ENCODE measurements at places on chromosomes 12 and 14.
A peak's percentile ranks its signal among the peaks of the same experiment; 100 is the strongest.

- no peak for DNase-seq
- no peak overlapping the region for H3K4me3 ChIP-seq
- H3K36me3 ChIP-seq, result no peaks in the 10 kb centered on the region
- peaks cover 22% of the 10 kb centered on the region for H3K27me3 ChIP-seq
- no peak overlapping the region for H3K27ac ChIP-seq
- no peaks in the 10 kb centered on the region for H3K4me1 ChIP-seq
Measured at GRCh38 chr12:52210186-52210924, 18.5 kb upstream of the KRT80 start.

GRCh38 chr14:65002586-65003210, 16.0 kb downstream of the FNTB start:
- DNase-seq, result no peak
- no peaks in the 10 kb centered on the region for H3K27me3 ChIP-seq
- peaks cover 3% of the 10 kb centered on the region for H3K36me3 ChIP-seq
- H3K27ac ChIP-seq, result peak overlapping the region; percentile 63
- peak overlapping the region; percentile 34 for H3K4me3 ChIP-seq

- H3K4me3 ChIP-seq, result no peak overlapping the region
- H3K27me3 ChIP-seq, result peaks cover 16% of the 10 kb centered on the region
- no peak for DNase-seq
- H3K4me1 ChIP-seq, result no peaks in the 10 kb centered on the region
- no peaks in the 10 kb centered on the region for H3K36me3 ChIP-seq
Measured at GRCh38 chr14:32023540-32023939, 53.6 kb upstream of the ARHGAP5 start.

GRCh38 chr12:11228296-11228879, 41.1 kb downstream of the PRB3 start:
- no peaks in the 10 kb centered on the region for H3K27me3 ChIP-seq
- H3K36me3 ChIP-seq, result no peaks in the 10 kb centered on the region

GRCh38 chr14:53391156-53391555, 238.0 kb upstream of the DDHD1 start:
- no peaks in the 10 kb centered on the region for H3K27me3 ChIP-seq
- H3K36me3 ChIP-seq, result peaks cover 4% of the 10 kb centered on the region
- no peaks in the 10 kb centered on the region for H3K4me1 ChIP-seq
- no peak overlapping the region for H3K4me3 ChIP-seq

GRCh38 chr12:132408626-132409494, 79.5 kb upstream of the GALNT9 start:
- no peaks in the 10 kb centered on the region for H3K4me1 ChIP-seq
- H3K27ac ChIP-seq, result no peak overlapping the region

DNA sequence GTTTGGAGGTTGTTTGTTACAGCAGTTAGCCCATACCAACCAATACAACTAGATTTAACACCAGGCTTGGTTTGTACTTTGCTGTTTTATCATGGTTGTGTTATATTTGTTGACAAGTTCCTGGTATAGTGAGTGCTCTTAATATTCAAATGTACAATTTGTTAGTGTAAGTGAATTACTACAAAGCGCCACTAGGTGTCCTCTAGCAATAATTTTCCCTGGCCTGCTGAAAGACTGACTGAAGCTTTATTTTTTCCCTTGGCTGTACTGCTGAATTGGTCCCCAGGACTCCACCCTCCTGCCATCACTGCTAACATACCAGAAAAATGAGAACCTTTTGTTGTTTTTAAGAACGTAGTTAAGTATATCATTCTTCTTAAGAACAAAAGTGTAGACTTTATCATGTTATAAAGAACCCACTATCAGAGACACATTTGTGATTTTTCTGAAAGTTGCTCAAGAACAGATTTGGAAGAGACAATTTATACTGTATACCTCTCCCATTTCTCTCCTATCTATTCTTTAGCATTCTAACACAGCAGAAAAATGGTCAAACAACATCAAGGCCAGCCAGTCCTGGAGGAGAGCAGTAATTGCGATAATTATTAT, 75.3 kb upstream of the FAR2 start:
- no peak overlapping the region for H3K4me3 ChIP-seq
- no peaks in the 10 kb centered on the region for H3K4me1 ChIP-seq
- DNase-seq, result peak; percentile 15
- H3K27me3 ChIP-seq, result peaks cover 21% of the 10 kb centered on the region
- no peak overlapping the region for H3K27ac ChIP-seq

DNA sequence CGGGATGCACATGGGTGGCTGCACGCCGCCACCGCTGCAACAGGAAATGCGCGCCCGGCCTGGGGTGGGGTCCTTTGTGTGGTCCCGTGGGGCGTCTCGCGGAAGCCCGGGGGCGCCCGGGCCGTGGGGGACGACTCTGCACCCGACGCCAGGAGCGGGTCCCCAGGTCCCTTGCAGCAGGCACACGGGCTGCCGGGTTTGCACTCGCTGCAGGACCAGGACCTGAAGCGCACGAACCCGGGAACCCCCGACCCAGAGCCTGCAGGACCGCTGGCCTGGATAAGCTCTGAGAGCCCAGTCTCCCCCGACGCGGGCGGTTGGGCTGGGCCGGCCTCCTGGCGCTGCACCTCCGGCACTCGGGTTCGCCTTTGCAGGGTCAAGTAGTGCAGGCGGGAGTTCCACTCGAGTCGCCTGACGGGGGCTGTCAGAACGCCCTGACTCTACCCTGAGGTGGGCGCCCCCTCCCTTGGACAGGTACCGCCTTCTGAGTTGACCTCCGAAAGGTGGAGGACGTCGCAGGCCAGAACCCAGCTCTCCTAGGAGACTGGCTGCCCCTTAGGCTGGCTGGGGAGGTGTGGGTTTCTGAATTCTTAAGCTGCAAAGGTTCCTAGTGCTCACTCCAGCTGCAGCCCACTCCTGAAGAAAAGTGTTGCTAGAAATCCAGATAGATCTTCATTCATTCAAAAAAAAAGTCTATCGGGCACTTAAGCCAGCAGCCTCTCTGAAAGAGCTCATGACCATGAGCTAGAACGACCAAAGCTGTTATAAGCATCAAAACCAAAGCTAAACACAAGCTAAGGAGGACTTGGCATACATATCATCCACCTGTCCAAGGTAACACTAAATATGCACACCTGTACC, 68.0 kb downstream of the RNF34 start:
- DNase-seq, result no peak
- no peaks in the 10 kb centered on the region for H3K27me3 ChIP-seq

- no peak overlapping the region for H3K27ac ChIP-seq
- no peak overlapping the region for H3K4me3 ChIP-seq
- peaks cover 7% of the 10 kb centered on the region for H3K27me3 ChIP-seq
Measured at GRCh38 chr12:64054079-64054520, 168.0 kb downstream of the KICS2 start.

DNA sequence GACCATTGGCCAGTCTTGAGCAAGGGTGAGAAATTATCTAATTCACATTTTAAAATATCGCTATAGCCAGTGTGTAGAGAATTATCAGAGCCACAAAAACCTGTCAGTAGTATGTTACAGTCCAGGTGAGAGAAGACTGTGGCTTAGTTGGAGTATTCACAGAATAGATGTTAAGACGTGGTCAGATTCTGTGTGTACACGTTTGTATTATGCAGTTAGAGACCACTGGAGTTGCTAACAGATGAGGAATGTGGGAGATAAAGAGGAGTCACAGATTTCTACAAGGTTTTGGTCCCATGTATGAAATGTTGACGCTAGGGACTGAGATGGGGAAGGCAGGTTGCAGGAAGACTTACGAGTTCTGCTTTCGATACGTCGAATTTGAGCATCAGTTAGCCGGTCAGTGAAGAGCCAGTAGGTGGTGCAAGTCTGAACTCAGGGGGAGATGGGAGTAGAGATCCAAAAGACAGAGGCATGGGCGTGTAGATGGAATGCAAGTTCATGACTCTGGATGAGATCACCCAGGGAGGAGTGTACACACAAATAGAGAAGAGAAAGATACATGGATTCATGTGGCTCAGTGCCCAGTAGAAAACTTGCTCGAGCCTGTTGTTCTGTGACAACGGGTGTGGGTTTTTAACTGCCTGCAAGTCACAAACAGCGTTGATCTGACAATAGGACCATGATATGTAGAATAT, 114.8 kb upstream of the FLRT2 start:
- no peak overlapping the region for H3K27ac ChIP-seq
- no peaks in the 10 kb centered on the region for H3K4me1 ChIP-seq
- H3K4me3 ChIP-seq, result no peak overlapping the region
- no peaks in the 10 kb centered on the region for H3K27me3 ChIP-seq
- DNase-seq, result no peak

GRCh38 chr12:71108355-71108754, 49.4 kb downstream of the TSPAN8 start:
- H3K4me1 ChIP-seq, result no peaks in the 10 kb centered on the region
- no peak overlapping the region for H3K4me3 ChIP-seq
- H3K36me3 ChIP-seq, result no peaks in the 10 kb centered on the region
- H3K27me3 ChIP-seq, result no peaks in the 10 kb centered on the region
- no peak for DNase-seq

- peak overlapping the region; percentile 19 for H3K27ac ChIP-seq
- H3K27me3 ChIP-seq, result no peaks in the 10 kb centered on the region
- no peak for DNase-seq
- no peak overlapping the region for H3K4me3 ChIP-seq
- H3K36me3 ChIP-seq, result peaks cover 13% of the 10 kb centered on the region
Measured at GRCh38 chr14:90409209-90409730, 12.4 kb downstream of the CALM1 start.

- H3K4me3 ChIP-seq, result no peak overlapping the region
- no peak overlapping the region for H3K27ac ChIP-seq
- peaks cover 6% of the 10 kb centered on the region for H3K27me3 ChIP-seq
- DNase-seq, result no peak
Measured at GRCh38 chr14:25103271-25103670, 53.3 kb upstream of the STXBP6 start.

- no peak for DNase-seq
- H3K36me3 ChIP-seq, result no peaks in the 10 kb centered on the region
- no peaks in the 10 kb centered on the region for H3K27me3 ChIP-seq
- no peak overlapping the region for H3K27ac ChIP-seq
- no peak overlapping the region for H3K4me3 ChIP-seq
Measured at GRCh38 chr12:90683871-90684270, 271.1 kb downstream of the CCER1 start.

- peak overlapping the region; percentile 94 for H3K4me3 ChIP-seq
- no peak for DNase-seq
- no peaks in the 10 kb centered on the region for H3K27me3 ChIP-seq
- peak overlapping the region; percentile 87 for H3K27ac ChIP-seq
Measured at GRCh38 chr12:22046968-22047390, 961 bp downstream of the CMAS start.

GRCh38 chr12:10783252-10783651, 19.2 kb downstream of the TAS2R7 start:
- DNase-seq, result no peak
- no peak overlapping the region for H3K27ac ChIP-seq
- H3K4me1 ChIP-seq, result no peaks in the 10 kb centered on the region
- no peaks in the 10 kb centered on the region for H3K36me3 ChIP-seq

DNA sequence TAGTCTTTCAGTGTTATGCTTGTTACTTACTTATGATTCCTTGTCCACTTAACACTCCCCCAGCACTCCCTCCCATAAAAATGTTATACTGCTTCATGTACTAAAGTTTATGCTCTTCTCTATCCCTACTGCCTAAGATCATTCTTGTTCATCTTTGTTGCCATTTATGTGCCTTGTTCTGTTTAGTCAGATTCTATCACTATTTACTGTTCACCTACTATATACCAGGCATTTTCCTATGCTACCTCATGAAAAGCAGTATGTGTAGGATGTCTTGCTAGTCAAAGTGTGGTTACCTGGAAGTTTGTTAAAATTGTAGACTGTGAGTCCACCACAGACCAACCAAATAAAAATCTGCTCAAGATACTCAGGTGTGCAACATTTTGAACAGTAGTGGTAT, 23.9 kb downstream of the ERH start:
- peaks cover 18% of the 10 kb centered on the region for H3K36me3 ChIP-seq
- no peaks in the 10 kb centered on the region for H3K27me3 ChIP-seq
- no peak overlapping the region for H3K4me3 ChIP-seq
- DNase-seq, result no peak
- H3K27ac ChIP-seq, result peak overlapping the region; percentile 13

DNA sequence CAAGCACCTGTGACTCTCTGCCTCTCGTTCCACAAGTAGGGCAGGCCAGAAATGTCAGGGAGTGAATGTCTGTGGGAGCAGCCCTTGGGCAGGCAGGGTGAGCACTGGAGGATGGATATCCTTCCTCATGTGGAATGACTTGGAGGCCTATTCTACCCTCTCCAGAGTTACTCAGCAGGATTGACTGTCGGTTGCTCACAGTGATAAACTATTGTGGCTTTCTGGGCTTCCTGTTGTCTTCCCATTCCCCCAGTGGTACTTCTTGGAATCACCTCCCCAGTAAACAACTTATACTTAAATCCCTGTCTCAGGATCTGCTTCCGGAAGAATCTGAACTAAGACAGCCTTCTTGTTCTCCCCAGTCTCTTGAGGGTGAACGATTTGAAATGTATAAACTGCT, 79.6 kb upstream of the MANSC4 start:
- no peaks in the 10 kb centered on the region for H3K36me3 ChIP-seq
- no peak overlapping the region for H3K4me3 ChIP-seq
- H3K4me1 ChIP-seq, result peaks cover 19% of the 10 kb centered on the region

GRCh38 chr12:75665216-75665615, 153.8 kb upstream of the KRR1 start:
- no peaks in the 10 kb centered on the region for H3K4me1 ChIP-seq

DNA sequence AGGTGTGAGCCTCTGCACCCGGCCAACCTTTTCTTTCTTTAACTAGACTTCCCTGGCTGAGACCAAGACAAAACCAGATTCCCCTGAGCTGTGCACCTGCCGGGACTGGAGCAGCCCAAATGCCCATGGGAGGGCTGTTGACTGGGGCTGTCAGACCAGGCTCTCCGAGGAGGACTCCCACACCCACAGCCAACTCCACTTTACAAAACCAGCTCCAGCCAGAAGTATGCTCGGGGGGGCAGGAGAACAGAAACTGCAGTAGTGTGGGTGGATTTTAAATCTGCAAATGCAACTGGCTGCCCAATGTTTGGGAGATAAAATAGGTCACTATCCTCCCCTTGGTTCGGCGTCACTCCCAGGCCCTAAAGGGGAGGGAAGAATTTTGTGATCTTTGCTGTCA, 78.5 kb downstream of the VCPKMT start:
- peaks cover 66% of the 10 kb centered on the region for H3K4me1 ChIP-seq
- peak overlapping the region; percentile 25 for H3K27ac ChIP-seq
- no peaks in the 10 kb centered on the region for H3K27me3 ChIP-seq
- no peak for DNase-seq
- H3K36me3 ChIP-seq, result peaks cover 24% of the 10 kb centered on the region
- peak overlapping the region; percentile 87 for H3K4me3 ChIP-seq

DNA sequence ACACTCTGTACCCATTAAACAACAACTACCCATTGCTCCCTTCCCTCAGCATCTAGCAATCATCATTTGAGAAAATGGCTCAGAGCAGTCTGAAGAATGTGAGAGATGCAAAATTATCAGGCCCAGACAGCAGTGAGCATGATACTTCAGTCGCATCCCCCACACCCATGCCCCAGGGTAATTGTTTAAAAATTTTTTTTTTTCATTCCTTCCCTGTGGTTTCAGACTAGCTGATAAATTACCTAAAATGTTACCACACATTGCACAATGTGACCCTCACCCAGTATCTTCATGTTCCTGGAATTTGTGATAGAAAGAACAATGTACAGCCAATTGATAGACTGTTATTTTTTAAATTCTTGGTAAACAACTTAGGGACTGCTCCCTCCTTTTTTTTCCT, 11.3 kb upstream of the USP15 start:
- H3K36me3 ChIP-seq, result no peaks in the 10 kb centered on the region
- no peak overlapping the region for H3K4me3 ChIP-seq
- H3K4me1 ChIP-seq, result peaks cover 29% of the 10 kb centered on the region
- no peak overlapping the region for H3K27ac ChIP-seq

Data from activated T-cell treated with anti-CD3 and anti-CD28 coated beads, Interleukin-2, amount 50 U/mL, for 72 hours (primary cell).